Neuronal stem cell (in vitro differentiated cells): ENCODE measurements at places on chromosomes 2 and 18.

GRCh38 chr2:230893338-230893737 lies 28.6 kb downstream of the ITM2C start:
- H3K27ac ChIP-seq, result no peak overlapping the region
- H3K27me3 ChIP-seq, result no peaks in the 10 kb centered on the region
- H3K4me1 ChIP-seq, result peaks cover 20% of the 10 kb centered on the region
- H3K4me3 ChIP-seq, result no peak overlapping the region

GRCh38 chr2:109260116-109260855 lies 131.3 kb downstream of the SH3RF3 start:
- H3K4me3 ChIP-seq, result no peak overlapping the region
- DNase-seq, result no peak
- no peaks in the 10 kb centered on the region for H3K4me1 ChIP-seq
- no peaks in the 10 kb centered on the region for H3K27me3 ChIP-seq
- H3K27ac ChIP-seq, result no peak overlapping the region

GRCh38 chr2:179059026-179059700 lies 9.2 kb upstream of the CCDC141 start:
- peaks cover 18% of the 10 kb centered on the region for H3K4me1 ChIP-seq
- H3K4me3 ChIP-seq, result no peak overlapping the region

GRCh38 chr2:129377078-129377469 lies 602.4 kb upstream of the RAB6C start:
- no peaks in the 10 kb centered on the region for H3K4me1 ChIP-seq
- H3K27me3 ChIP-seq, result no peaks in the 10 kb centered on the region
- no peak for DNase-seq
- H3K36me3 ChIP-seq, result no peaks in the 10 kb centered on the region
- H3K27ac ChIP-seq, result no peak overlapping the region
- no peak overlapping the region for H3K4me3 ChIP-seq

- H3K4me1 ChIP-seq, result peaks cover 6% of the 10 kb centered on the region
- no peaks in the 10 kb centered on the region for H3K27me3 ChIP-seq
- H3K36me3 ChIP-seq, result no peaks in the 10 kb centered on the region
- no peak overlapping the region for H3K4me3 ChIP-seq
Observed at GRCh38 chr2:7375901-7376300, 458.7 kb downstream of the RNF144A start.

GRCh38 chr2:120873958-120874887 lies 138.6 kb downstream of the GLI2 start:
- peaks cover 36% of the 10 kb centered on the region for H3K4me1 ChIP-seq
- H3K36me3 ChIP-seq, result peaks cover 21% of the 10 kb centered on the region
- H3K4me3 ChIP-seq, result no peak overlapping the region
- no peaks in the 10 kb centered on the region for H3K27me3 ChIP-seq

- no peak for DNase-seq
- H3K4me1 ChIP-seq, result peaks cover 27% of the 10 kb centered on the region
- H3K27me3 ChIP-seq, result no peaks in the 10 kb centered on the region
- H3K36me3 ChIP-seq, result no peaks in the 10 kb centered on the region
- H3K4me3 ChIP-seq, result no peak overlapping the region
Observed at GRCh38 chr2:231673348-231673770, 35.0 kb upstream of the PTMA start.

DNA sequence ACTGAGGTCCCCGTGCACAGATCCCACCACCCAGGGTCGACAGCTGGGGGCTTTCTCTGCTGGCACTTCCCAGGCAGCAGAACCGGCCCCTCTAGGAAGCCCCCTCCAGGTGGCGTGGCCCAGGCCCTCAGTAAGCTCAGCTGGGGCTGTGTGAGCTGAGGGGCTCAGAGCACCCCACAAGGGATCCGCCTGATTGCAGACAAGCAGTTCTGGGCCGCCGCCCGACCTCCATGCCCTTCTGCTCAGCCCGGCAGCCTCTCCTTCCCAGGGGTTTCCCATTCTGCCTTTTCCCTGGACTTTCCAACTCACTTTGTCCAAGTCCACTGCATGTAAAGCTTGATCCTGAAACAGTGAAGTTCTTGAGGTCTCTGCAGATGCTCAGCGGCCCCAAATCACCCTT lies 76.4 kb downstream of the NFATC1 start:
- peaks cover 3% of the 10 kb centered on the region for H3K36me3 ChIP-seq
- no peaks in the 10 kb centered on the region for H3K27me3 ChIP-seq
- no peak overlapping the region for H3K4me3 ChIP-seq
